ENCODE measurements at places on chromosomes 4 and X.

- DNase-seq: no peak
Measured at GRCh38 chr4:8699063-8699385, 106.5 kb downstream of the CPZ start.

DNA sequence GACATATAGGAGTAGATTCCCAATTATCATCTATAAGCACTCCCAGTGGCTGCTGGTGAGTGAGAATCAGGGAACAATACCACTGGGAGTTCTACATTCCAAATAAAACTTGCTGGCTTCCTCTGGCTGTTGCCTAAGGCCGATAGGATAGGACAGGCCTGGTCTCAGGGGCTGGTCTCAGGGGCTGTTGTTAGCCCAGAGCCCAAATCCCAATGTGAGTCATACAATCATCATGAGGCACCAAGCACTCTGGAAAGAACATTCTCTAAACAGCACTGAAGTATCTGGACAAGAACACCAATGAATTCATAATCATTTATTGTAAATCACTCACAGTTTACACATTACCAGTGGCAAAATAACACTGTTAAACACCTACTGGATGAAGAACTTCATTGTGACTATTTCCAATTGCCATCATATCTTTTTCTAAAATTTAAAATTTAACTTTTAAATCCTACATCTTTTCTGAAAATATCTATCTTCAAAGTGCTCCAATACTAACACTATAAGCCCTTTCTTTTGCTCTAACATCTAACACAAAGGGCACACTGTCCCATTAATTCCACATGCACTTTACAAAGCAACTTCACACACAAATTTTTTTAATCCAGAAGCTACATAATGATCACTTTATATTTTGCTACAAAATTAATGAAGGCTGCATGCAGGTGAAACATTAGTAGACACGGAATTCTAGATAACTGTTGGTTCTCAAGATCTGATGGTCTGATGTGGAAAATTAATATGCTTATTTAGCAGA is 67.6 kb upstream of the TMEM150C start:
- peak; percentile 67 for DNase-seq

- DNase-seq: no peak
Measured at GRCh38 chr4:161336621-161337020, 827.2 kb downstream of the FSTL5 start.

GRCh38 chrX:17798921-17799320 is 61.6 kb downstream of the SCML1 start:
- DNase-seq: no peak

GRCh38 chr4:25879991-25880651 is 17.3 kb upstream of the SEL1L3 start:
- DNase-seq: no peak

- peak; percentile 26 for DNase-seq
Measured at GRCh38 chr4:11228530-11228929, 200.2 kb downstream of the HS3ST1 start.

- DNase-seq: no peak
Measured at GRCh38 chrX:130071611-130072344, 38.5 kb downstream of the ELF4 start.

GRCh38 chrX:26783512-26784225 is 567.7 kb downstream of the MAGEB5 start:
- DNase-seq: peak; percentile 29

GRCh38 chrX:41064018-41064417 is 21.2 kb upstream of the USP9X start:
- peak; percentile 59 for DNase-seq

DNA sequence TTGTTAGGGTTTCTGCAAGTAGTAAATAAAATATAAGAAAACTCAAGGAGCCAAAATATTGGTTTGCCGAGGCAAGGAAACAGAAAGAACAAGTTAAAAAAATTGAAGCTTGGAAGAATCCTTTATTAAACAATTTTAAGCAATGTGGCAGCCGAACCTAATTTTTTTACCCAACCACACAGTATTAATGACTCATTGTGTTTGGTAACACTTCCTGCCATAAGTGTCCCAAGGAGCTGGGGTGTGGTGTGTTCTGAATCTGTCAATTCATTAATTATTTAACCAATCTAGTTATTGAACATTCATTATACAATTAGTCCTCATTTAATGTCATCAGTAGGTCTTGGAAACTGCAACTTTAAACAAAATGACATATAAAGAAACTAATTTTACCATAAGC is 19.3 kb upstream of the CPE start:
- peak; percentile 54 for DNase-seq

- DNase-seq: peak; percentile 5
Measured at GRCh38 chr4:23922541-23923111, 32.8 kb upstream of the PPARGC1A start.

DNA sequence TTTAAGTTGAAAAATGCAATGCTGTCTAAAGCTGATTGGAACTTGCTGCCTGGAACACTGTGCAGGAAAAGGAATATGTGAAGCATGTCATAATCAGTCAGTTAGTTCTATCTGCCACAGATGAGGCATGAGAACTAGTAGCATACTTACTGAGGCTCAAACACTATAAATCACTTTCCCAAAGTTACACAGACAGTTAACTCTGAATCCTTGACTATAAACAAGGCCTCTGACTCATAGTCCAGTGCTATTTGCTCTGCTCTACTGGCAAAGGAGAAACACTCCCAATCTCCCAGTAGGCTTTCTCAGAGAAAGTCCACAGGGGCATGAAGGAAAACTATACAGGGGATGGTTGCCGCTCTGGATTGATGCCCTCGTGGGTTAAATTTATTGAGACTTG is 2078.4 kb upstream of the TENM3 start:
- peak; percentile 55 for DNase-seq

- no peak for DNase-seq
Measured at GRCh38 chrX:115067812-115068211, 50.4 kb upstream of the IL13RA2 start.

DNA sequence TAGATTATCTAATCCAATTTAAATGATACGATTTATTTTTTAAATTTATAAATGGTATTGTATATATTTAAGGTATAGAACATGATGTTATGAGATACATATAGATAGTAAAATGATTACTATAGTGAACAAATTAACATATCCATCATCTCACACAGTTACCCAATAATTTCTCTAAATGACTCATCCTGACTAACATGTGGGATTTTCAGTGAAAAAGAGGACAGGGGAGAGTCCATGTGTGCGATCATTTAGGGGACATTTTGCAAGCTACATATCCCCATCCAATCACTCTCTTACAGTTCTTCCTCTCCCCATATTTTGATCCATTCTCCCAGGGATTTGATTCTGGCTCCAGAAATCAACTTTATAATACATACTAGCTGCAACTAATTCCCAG is 88.2 kb downstream of the ABCB7 start:
- DNase-seq: no peak

DNA sequence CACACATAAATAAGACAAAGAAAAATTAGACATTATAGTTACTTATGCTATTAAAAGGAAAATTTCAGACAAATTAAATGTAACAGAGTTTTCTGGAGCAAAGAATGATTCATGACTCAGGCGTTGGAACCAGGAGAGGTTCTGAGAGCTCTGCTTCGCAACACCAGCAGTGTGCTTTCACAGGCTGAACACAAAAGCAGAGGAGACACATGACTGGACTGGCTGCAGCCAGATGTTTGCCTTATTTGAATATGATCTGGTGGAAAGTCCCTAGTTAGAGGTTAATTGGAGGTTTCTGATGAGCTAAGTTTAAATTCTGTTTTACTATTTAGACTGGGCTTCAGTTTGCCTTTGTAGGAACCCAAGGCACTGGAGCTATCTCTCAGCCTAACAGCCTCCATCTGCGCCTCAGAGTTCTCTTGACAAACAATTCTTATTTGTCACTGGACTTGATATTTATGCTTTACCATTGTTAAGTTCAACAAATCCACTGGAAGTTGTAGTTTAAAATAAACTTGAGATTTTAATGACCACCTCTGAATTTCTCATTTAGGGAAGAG is 16.2 kb downstream of the BOD1L1 start:
- no peak for DNase-seq

DNA sequence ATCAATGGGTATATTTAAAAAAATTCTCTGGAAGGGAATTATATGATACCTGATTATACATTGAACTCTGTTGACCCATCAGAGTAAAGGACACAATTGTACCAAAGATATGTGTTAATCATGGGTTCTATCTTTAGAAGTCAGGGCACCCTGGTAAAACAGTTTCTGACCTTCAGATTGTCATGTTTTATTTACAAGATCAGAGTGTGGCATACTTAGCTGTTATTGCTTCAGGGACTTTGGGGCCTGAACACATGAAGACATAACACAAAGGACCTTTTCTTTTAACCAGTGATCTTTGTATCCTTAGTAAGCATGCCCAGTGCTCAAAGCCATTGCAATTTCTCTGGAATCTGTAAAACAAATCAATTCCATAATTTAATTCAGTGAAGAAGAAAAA is 204.8 kb upstream of the RPS6KA3 start:
- DNase-seq: no peak

DNA sequence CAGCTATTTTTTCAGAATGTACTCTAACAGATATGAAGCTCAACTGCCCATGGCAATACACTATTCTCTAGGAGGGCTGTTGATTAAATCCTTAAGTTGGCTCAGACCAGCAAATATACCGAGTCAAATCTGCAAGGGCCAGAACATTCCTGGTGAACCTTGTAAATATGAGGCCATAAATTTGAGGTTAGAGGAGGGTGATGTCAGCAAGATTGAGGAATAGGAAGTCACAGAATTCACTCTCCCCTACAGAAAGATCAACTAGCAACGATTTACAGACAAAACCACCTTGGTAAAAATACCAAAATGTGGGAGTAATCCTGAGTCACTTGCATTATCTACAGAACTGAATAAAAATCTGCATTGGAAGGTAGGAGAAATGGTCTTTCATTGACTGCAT is 399.3 kb downstream of the GPM6A start:
- peak; percentile 72 for DNase-seq

DNA sequence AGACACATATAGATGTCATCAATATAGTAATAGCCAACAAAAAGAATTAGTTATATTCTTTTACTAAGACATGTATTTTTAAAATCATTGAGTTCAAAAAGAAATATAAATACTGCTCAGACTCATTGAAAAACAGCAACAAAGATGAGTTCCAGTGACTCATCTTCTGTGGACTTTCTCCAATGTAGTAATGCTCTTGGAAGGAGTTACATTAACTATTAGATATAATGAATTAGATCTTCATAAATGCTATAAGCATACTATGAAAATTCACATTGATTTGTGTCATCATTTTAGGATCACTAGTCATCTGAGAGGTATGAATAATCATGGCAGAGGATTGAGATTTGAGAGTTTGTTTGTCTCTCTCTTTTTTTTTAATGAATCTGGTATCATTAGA is 547.8 kb upstream of the PCDH7 start:
- no peak for DNase-seq

GRCh38 chr4:5120468-5120867 is 69.2 kb downstream of the STK32B start:
- DNase-seq: peak; percentile 88

DNA sequence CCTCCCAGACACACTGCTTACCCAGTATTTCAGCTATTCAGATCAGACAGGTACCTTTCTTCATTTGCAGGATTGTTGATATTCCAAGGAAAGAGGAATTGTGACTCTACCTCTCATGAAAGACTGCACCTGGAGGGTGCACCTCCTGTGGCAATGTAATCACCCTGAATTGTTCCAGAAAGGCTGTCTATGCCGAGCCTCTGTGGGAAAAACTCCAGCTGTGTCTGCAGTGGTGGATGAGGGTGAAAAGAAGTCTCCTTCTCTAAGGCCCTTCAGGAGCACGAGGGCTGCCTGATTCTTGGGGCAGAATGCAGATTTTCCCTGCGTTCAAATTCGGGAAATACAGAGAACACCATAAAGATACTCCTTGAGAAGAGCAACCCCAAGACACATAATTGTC is 108.2 kb upstream of the ADAMTS3 start:
- DNase-seq: no peak

DNA sequence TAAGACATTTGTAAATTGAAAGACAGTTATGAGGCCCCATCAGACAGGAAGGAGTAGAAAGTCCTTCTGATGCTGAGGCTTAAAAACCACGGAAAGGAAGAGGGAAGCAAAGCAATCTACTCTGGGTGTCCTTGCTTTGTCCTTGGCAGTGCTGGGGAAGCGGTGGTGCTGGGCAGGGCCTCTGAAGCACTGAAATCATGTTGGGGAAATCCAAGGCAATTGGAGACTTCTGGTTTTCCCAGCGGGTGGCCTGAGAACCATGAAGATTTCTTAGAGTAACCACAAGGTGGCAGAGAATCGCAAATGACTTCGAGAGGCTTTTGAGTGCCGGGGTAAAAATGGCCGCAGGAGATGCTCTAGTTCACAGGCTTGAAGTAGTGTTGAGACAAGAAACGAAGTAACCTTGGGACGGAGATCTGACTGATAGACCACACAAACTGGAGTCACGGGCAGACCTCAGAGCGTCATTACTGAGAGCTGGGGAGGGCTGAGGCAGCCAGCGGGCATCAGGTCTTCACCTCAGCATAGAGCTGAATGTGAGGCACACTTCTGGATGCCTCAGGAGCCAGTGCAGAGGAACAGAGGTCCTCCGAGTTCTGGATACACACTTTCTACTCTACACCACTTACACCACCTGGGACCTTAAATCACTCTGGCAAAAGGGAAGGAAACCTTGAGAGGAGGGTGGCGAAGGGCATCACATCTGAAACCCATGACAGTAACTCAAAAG is 130.7 kb upstream of the GPRIN3 start:
- DNase-seq: peak; percentile 16

DNA sequence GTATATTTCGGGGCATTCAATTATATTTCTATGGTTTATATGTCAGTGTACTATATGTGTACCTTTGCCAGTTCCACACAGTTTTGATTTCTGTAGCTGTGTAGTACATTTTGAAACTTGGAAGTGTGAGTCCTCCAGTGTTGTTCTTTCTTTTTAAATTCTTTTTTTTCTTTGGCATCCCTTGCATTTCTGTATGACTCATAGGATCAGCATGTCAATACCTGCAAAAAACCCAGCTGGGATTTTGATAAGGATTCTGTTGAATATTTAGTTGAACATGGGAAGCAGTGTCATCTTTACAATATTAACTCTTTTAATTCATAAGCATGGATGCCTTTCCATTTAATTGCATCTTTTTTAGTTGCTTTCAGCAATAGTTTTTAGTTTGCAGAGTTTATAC is 100.0 kb downstream of the SH3BGRL start:
- no peak for DNase-seq

GRCh38 chr4:25146076-25146475 is 14.2 kb downstream of the SEPSECS start:
- DNase-seq: no peak

DNA sequence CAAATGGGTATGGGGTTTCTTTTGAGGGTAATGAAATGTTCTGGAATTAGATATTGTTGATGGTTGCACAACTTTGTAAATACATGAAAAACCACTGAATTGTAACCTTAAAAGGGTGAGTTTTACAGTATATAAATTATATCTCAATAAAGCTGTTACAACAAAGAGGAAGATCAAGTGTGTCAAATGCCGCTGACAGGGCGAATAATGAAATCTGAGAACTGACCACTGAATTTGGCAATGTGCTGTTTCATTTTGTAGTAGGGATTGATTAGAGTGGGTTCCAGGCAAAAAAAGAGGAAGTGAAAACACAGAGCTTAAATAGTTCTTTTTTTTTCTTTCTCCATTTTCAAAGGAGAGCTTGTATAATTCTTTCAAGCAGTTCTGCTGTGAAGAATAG is 161.1 kb upstream of the NAP1L5 start:
- no peak for DNase-seq

Measured in fibroblast of skin of back (primary cell).